ENCODE measurements at places on chromosomes 13 and 19. TPM values are rescaled to one million over a fixed set of nuclear protein-coding genes. Genes with fewer than 3 reads are reported as not detected.

CCL25 gene
- not detected for total RNA-seq

DNA sequence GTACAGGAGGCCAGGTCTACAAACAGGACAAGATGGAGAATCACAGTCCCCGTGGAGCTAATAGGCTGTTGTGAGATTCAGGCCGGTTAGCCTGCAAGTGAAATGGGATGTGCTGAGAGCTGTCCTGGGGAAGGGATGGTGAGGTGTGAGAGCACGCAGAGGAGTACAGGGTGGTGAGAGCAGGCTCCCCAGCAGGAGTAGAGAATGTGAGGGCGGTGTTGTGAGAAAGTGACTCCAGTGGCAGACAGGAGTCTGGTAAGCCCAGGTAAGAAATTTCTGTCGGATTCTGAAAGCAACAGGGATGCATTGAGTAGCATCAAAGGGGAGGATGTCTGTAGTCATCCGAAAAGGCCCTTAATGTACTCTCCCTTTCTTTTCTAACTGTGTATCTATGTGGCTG is 50.7 kb upstream of the GPR183 start:
- peak overlapping the region; percentile 93 for H3K27ac ChIP-seq
- H3K27me3 ChIP-seq, result no peaks in the 10 kb centered on the region
- peaks cover 14% of the 10 kb centered on the region for H3K36me3 ChIP-seq

- H3K27ac ChIP-seq, result peak overlapping the region; percentile 84
- H3K4me3 ChIP-seq, result peak overlapping the region; percentile 72
- H3K27me3 ChIP-seq, result no peaks in the 10 kb centered on the region
Observed at GRCh38 chr19:7628589-7629311, 595 bp downstream of the XAB2 start.

INAFM1 gene
- total RNA-seq, result 19.3 TPM

DNA sequence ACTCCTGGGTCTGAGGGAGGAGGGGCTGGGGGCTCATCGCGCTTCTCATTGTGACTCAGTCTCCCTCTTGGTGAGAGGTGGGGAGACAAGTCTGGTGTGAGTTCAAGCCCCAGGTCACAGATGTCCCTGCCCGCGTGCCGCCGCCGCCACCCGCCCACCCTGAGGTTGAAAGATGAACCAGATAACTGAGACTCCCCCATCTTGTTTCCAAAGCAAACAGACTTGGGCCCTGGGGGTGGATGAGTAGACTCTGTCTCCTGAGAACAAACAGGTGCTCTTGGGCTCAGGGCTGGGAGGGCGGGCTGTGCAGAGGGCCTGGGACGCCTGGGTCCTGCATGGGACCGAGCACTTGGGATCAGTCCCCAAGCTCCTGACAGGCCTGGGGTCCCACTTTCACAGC is 567 bp downstream of the SBK2 start:
- H3K4me1 ChIP-seq, result no peaks in the 10 kb centered on the region
- H3K27me3 ChIP-seq, result no peaks in the 10 kb centered on the region
- no peak for DNase-seq
- no peak overlapping the region for H3K27ac ChIP-seq
- no peak overlapping the region for H3K4me3 ChIP-seq
